Stomach (tissue), 19 donors: ENCODE measurements at places on chromosomes 5 and 9.

GRCh38 chr5:4879693-4880303 lies 260.3 kb upstream of the ADAMTS16 start:
- DNase-seq: peak; percentile 81

DNA sequence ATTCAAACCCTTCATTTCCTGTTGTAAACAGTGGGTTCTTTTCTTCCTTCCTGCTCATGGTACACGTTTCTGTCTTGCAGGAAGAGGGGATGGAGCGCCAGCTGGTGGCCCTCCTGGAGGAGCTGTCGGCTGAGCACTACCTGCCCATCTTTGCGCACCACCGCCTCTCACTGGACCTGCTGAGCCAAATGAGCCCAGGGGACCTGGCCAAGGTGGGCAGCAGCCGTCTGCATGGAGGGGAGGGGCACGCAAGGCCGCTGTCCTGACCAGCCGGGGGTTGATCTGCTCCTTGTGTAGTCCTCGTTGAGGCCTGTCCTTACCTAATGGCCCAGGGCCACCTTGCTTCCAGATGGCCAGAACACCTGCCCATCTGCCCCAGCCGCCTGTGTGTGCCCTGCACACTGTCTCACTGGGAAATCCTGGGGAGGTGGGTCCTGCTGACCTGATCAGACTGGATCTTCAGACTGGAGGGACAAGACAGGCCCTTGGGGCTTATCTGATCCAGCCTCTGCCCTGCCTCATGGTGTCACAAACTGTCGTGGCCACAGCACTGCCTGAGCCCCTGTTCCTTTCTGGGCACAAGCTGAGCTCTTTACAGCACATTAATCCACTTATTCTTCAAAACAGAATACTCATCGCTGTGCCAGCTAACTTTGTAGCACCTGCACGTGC lies 44.7 kb downstream of the LRSAM1 start:
- no peak for DNase-seq

DNA sequence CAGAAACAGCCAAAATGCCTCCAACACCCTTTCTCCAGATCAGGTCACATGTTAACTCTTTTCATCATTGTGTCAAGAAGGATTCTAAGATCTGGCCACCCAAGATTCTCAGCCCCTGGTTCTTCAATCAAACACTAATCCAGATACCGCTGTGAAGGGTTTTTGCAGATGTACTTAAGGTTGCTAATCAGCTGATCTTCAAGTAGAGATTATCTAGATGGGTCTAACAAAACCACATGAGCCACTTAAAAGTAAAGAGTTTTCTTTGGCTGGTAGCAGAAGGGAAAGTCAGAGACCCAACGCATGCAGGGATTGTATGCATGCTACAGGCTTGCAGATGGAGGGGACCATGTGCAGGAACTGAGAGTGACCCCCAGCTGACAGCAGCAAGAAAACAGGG lies 267.9 kb downstream of the CDK5RAP2 start:
- no peak for DNase-seq

GRCh38 chr5:171413153-171413910 lies 6.1 kb upstream of the FGF18 start:
- no peak for DNase-seq

- DNase-seq: peak; percentile 7
These were observed 98.8 kb upstream of the MAMDC2 start for GRCh38 chr9:69944816-69945215.

GRCh38 chr5:24642022-24642421 lies 2.8 kb downstream of the CDH10 start:
- no peak for DNase-seq

DNA sequence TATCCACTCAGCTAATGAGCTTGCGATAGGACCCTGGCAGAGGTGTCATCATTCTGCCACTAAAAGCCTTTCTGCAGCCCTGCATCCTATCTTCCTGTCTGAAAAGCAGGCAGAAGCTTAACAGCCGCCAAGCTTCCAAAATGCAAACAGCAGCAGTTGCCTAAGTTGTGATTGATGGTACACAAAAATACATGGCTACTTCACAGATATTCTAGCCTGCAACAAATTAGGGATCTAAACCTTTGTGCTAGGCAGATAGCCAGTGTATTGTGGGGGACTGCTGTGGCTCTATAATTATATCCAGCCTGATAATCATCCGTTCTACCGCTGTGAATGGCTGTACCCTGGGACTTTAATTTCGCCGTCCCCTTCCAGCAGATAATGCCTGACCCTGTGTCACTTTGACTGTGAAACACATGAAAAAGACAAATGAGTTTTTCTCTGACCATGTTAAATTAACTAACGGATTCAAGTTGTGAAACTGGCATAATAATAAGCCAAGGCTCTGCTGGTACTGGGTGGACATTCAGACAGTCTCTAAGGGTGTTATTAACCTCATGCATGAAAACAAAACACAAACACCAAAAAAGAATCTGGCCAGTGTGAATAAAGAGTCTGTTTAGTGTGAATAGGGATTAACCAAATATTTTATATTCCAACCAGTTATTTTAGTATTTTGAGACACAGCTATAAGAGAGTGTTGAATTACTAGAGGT lies 45.9 kb downstream of the SEMA6A start:
- DNase-seq: peak; percentile 48

DNA sequence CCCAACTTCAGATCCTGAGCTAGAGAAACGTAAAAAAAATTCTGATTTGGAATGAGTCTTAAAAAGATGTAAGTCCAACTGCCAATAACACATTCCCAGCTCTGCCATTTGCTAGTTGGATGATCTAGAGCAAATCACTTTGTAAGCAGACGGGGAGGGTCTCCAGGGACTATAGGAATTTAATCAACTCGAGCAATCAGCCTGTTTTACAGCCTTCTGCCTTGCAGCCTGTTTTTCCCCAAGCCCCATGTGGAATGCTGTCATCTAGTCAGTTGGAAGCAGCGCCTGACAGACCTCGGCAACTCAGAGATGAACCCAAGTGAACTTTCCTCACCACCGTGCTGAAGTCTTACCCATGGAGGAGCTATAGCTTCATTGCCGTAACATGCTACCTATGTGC lies 34.8 kb upstream of the HRH2 start:
- no peak for DNase-seq

DNA sequence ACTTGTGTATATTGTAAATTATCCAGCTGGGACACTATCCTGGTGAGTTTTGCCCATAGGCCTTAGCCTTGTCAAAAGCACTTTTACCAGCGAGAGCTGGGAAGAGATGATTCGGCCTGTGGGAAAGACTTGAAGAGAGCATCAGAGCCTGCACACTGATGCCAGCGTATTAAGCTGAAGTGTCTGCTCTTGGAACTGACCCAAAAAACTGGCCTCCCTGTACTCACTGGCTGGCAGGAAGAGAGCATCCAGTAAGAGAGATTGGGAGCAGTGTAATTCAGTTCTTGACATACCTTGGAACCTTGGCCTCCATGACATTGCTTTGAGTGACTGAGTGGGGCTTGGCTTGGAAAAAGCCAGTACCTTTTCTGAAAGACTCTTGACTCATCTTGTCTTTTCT lies 73.7 kb downstream of the ZNF462 start:
- no peak for DNase-seq
